ENCODE measurements at places on chromosomes 2 and 18.

GRCh38 chr2:113886479-113887008 is 3.3 kb upstream of the ACTR3 start:
- DNase-seq: no peak

- no peak for DNase-seq
Measured at GRCh38 chr2:37324536-37324785, 172 bp downstream of the PRKD3 start.

DNA sequence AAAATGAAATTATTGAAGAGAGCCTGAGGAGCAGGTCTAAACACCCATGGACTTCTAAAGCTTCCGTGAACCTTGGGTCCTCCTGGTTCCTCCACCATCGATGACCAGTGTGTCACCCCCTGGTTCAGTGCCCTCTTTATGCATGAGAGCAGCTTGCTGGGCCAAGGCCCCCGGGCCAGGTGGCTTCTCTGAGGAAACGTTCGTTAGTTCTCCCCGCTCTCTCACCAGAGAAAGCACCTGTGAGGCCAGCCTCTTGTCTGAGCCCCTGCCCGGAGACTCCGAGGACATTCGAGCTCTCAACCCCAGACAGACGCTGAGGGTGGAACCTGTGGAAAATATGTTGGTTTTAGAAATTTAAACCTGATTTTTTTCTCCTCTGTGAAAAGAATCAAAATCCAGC is 92.4 kb downstream of the GLI2 start:
- DNase-seq: no peak

DNA sequence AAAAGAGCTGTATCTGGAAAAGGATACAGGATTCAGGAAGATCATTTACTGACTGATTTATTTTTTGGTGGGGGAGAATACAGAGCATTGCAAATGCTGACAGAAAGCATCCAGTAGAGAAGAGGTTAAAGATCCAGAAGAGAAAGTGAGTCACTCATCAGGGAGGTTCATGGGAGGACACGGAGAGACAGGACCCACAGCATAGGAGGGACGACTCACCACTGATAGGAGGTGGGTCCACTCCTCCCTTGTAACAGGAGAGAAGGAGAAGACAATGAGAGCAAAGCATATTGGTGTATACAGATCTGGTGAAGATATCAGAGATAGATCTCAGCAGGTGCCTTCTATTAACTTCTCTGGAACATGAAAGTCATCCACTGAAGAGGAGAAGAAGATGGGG is 142.4 kb upstream of the AQP4 start:
- DNase-seq: no peak

GRCh38 chr2:113930448-113930847 is 40.6 kb downstream of the ACTR3 start:
- no peak for DNase-seq

Data from NCI-H510A (cell line).